ENCODE measurements at places on chromosomes 2 and 18.

- no peak for DNase-seq
Observed at GRCh38 chr2:162435676-162436075, 91.7 kb downstream of the GCA start.

GRCh38 chr2:106316915-106317314, 122.8 kb upstream of the UXS1 start:
- DNase-seq = no peak

- no peak for DNase-seq
Observed at GRCh38 chr2:168338292-168338691, 90.9 kb upstream of the STK39 start.

DNA sequence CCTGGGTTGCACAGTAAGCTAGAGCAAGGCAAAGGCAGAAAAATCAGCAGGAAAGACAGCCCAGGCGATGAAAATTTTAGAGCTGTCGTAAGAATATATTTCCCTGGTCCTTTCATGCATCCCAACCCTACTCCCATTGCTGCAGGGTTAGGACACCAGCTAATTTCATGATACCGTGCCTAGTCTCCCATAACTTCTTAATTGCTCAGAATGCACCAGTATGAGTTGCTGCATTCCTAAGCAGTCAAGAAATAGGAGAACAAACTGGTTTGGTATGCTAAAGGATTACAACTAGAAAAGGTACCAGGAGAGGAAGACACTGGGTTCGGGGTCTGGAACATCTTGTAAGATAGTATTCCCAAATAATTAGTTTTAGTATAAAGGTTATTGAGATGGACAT, 269.4 kb upstream of the NRXN1 start:
- no peak for DNase-seq
